Small intestine (tissue), 16 donors: ENCODE measurements at places on chromosomes 3 and 15. TPM values are rescaled to one million over a fixed set of nuclear protein-coding genes. Genes with fewer than 3 reads are reported as not detected.

DNA sequence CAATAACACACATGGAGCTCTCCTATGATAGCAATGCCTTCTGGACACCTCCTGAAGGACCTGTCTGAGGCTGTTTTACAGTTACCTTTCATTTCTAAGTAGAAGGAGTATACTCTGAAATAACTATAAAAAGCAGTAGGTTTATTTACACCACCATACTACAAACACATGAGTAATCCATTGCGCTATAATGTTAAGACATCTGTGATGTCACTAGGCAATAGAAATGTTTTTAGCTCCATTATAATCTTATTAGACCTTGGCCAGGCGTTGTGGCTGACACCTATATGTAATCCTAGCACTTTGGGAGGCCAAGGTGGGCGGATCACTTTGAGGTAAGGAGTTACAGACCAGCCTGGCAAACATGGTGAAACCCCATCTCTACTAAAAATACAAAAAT, 24.7 kb downstream of the PXK start:
- H3K27ac ChIP-seq, result no peak overlapping the region
- H3K36me3 ChIP-seq, result no peaks in the 10 kb centered on the region
- no peak overlapping the region for H3K4me3 ChIP-seq
- no peak for DNase-seq
- no peaks in the 10 kb centered on the region for H3K4me1 ChIP-seq

DNA sequence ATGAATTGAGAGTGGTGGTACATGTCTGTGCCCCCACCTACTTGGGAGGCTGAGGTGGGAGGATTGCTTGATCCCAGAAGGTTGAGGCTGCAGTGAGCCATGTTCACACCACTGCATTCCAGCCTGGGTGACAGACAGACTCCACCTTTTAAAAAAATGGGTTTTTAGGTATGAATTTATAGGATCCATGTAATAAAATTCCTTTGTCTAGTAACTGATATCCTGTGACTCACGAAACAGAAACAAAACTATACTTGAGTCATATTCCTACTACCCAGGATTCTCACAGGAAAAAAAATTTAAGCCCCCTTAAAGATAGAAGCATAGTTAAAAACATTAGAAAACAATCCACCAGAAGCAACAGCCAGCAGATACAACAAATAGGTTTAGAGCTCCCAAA, 10.0 kb upstream of the CRTC3 start:
- no peaks in the 10 kb centered on the region for H3K27me3 ChIP-seq
- H3K27ac ChIP-seq, result no peak overlapping the region
- no peaks in the 10 kb centered on the region for H3K4me1 ChIP-seq
- H3K4me3 ChIP-seq, result no peak overlapping the region

- H3K27me3 ChIP-seq, result no peaks in the 10 kb centered on the region
- no peak overlapping the region for H3K4me3 ChIP-seq
- no peak overlapping the region for H3K27ac ChIP-seq
- H3K36me3 ChIP-seq, result no peaks in the 10 kb centered on the region
- H3K4me1 ChIP-seq, result peaks cover 8% of the 10 kb centered on the region
These were observed 35.4 kb upstream of the SFMBT1 start for GRCh38 chr3:53081318-53081717.

The GOLGA6L10 gene
- 5.7 TPM for polyA plus RNA-seq

The LAMB2 gene
- 312 TPM for polyA plus RNA-seq

DNA sequence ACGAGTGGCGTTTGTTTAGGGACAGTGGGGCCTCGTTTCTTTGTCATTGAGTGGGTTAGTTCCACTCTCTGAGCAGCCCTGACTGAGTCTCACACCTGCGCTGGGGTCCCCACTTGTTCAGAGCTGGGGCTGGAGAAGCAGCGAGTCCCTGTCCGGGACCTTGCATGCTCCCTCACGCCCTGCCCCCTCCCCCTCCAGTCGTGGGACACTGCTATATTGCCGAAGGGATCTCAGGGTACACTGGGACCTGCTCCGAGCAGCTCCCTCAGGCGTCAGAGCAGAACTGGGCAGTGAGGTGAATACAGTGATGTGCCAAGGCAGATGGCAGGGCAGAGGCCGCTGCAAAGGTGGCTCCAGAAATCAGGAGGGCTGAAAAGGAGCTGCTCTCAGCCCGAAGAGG, 59.9 kb upstream of the KLF13 start:
- H3K36me3 ChIP-seq, result no peaks in the 10 kb centered on the region
- H3K27me3 ChIP-seq, result no peaks in the 10 kb centered on the region
- DNase-seq, result no peak

- H3K27me3 ChIP-seq, result peaks cover 11% of the 10 kb centered on the region
- no peaks in the 10 kb centered on the region for H3K36me3 ChIP-seq
- no peak overlapping the region for H3K27ac ChIP-seq
- H3K4me3 ChIP-seq, result no peak overlapping the region
- peaks cover 7% of the 10 kb centered on the region for H3K4me1 ChIP-seq
These were observed 7.7 kb downstream of the CCR5 start for GRCh38 chr3:46378426-46378942.

- no peak overlapping the region for H3K27ac ChIP-seq
- no peaks in the 10 kb centered on the region for H3K36me3 ChIP-seq
- no peak for DNase-seq
- no peaks in the 10 kb centered on the region for H3K27me3 ChIP-seq
These were observed 412.7 kb downstream of the CNTN4 start for GRCh38 chr3:2511356-2511755.
